Left renal cortex interstitium (tissue), 4 donors: ENCODE measurements at places on chromosomes 2 and 18. TPM values are rescaled to one million over a fixed set of nuclear protein-coding genes. Genes with fewer than 3 reads are reported as not detected.

- no peak for DNase-seq
Observed at GRCh38 chr18:65661391-65661790, 89.4 kb upstream of the CDH7 start.

DNA sequence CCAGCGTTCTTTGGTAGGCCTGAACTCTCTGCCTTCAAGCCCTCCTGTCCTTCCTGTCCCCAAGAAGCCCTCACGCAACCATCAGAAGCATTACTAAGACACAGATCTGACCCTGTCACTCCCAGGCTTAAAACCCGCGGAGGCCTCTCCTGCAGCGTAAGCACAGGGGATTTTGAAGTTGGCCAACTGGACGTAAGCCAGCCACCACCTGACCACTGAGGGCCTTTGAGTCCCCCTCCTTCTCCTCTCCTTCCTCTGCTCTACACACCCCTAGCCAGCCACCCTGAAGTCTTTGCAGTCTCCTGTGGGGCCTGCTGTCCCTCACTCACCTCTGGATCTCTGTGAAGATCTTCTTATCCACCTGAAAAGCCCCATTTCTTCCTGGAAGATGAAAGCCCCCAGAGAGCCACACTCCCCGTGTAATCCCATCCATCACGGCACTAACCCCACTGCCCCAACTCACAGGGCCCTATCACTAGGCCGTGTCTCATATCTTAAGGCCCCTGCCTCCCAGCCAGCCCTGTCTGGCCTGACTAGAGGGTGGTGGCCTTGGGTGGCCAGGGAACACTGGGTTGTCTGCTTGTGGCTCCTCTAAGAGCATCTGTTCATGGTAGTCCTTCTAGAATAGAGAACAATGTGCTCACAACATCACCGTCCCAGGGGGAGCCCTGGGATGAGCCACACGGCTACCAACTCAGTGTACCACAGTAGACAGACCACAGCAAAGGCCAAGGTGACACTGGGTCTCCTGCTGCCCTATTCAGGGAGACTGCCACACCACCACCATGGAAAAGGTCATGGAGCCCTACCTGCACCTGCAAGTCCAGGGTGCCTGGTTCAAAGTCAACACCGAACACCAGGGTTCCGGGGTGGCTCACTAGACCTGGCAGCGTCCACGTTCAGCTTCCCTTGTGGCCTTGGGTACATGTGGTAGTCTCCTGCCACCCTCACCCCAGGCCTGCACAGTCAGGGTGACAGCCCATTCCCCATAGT, 191.6 kb downstream of the ZBTB7C start:
- DNase-seq: no peak

DNA sequence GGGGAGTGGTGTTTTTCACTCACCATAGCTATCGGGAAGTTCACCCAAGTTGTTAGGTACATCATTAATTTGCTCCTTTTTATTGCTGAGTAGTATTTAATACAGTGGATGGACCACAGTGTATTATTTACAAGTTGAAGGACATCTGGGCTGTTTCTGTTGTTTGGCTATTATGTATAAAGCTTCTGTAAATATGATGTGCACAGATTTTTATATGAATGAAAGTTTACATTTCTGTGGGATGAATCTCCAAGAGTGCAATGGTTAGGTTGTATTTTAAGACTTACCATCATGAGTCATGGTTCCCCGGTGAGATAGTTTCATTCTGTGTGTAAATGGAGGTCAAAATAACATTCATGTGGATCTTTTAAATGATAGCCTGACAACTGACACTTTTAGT, 337.4 kb downstream of the PTPRM start:
- no peak for DNase-seq

DNA sequence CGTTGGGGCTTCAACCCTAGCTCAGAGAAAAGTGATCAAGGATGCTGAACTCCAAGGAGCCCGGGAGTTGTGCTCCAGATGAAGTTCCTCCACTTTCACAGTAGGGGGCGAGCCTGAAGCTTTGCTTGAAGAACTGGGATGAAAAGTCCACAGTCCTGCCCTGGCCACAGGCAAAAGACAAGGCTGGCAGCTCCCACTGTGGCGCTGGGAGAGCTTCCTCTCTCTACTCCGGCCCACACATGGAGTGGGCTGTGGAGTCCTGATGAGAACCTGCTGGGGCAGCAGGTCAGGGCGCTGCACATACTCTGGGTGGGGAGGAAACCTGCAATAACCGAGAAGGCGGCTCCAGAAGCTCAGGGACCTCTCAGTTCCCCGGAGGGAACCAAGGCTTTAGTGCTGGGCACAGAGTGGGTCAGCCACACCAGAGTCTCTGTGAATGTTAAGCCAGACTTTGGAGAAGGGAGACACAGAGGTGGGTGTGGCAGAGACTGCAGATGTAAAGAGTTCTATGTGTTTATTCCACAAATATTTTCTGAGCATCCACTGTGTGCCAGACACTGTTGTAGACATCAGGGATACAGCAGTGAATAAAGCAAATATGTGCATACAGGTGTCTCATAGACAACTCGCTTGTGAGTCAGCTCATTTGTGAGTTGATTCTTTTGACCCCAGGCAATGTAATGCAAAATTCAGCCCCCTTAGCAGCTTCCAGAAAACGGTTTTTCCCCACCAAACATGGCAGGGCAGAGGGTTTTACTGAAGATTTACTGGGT, 48.0 kb upstream of the MRPL33 start:
- DNase-seq: no peak

DNA sequence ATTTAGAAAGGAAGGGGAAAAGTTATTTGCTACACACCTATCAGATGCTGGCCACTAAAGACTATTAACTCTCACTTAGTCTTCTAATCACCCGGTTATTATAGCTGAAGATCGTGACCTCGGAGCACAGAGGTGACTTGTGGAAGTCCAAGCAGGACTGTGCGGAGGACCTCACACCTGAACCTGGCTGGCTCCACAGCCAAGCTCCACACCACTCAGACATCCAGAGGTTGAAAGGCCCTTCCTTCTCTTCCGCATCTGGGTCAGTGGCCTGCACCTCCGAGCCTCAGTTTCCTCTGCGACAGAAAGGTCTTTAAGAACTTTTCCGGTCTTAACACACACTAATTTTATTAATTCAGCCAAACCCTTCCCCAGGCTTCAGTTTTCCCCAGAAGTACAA, 57.9 kb downstream of the TNS1 start:
- no peak for DNase-seq

DNA sequence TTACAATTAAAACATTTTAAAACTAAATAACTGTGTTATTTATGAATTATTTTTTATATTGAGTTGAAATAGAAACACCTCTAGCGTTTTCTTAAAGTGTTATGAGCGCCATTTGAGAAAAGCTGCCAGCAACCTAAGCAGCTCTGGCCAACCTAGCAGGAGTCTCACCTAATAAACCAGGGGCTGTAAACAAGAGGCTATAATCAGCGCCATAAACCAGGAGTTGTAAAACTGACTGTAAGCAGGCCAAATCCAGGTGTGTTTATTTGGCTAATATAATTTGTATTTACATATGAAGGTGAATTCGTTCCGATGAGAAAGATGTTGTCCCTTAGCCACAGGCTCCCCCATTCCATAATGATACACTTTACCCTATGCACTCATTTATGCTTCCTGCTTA, 34.7 kb downstream of the LRRTM1 start:
- no peak for DNase-seq

GRCh38 chr2:28748176-28748575, 3.5 kb upstream of the PPP1CB start:
- DNase-seq: no peak

DNA sequence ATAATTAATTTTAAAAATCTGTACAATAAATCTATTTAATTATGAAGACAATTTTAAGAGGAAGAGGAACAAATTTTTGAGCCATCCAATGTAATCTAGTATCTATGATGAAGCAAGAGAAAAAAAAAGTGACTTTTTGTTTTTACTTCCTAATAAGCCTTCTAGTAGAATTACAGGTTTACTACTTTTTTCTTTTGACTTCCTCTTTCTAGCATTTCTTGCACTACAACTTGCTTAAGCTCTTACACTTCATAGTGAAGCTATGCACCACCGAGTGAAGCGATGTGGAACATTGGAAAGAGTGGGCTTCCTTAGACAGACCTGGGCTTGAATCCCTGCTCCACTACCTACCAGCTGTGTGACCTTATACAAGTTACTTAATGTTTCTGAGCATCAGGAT, 2.1 kb downstream of the SERPINB2 start:
- no peak for DNase-seq

DNA sequence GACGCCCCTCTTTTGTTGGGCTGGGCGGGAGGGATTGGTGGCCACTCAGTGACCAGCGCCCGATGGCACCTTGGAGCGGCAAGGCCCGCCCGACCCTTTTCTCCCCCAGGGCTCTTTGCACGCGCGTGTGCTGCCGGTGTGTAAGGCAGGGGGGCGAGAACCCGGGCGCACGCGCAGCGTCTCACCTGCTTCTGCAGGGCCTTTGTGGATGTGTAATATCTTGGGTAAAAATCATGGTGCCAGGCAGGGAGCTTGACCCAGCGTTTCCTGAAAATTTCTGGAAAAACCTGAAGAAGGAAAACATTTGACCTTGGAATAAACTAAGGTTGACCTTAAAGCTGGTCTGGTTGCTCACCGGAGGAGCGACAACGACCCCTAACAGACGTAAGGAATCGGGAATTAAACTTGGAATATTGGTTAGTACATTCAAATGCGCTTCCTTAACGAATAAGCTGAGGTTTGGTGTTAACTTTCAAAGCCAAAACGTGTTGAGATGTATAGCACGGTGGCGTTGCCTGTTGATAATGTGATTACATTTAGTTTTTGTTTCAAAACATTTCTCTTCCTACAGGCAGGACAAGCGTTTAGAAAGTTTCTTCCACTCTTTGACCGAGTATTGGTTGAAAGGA, 438 bp downstream of the HSPE1 start:
- DNase-seq: no peak

DNA sequence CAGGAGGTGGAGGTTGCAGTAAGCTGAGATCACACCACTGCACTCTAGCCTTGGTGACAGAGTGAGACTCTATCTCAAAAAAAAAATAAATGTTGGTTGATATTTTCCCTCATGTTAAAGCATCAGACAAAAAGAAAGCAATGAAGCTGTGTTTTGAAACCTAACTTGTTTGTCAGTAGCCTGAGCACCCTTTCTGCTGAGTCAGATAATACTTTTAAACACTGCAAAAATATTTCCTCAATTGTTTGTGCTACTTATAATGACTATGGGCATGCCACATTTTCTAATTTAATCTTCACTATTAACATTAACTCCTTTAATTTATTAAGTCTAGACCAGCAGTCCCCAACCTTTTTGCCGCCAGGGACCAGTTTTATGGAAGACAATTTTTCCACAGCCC, 236.3 kb upstream of the AGAP1 start:
- DNase-seq: no peak

GRCh38 chr2:175872721-175873120, 129.3 kb downstream of the LNPK start:
- DNase-seq: no peak

DNA sequence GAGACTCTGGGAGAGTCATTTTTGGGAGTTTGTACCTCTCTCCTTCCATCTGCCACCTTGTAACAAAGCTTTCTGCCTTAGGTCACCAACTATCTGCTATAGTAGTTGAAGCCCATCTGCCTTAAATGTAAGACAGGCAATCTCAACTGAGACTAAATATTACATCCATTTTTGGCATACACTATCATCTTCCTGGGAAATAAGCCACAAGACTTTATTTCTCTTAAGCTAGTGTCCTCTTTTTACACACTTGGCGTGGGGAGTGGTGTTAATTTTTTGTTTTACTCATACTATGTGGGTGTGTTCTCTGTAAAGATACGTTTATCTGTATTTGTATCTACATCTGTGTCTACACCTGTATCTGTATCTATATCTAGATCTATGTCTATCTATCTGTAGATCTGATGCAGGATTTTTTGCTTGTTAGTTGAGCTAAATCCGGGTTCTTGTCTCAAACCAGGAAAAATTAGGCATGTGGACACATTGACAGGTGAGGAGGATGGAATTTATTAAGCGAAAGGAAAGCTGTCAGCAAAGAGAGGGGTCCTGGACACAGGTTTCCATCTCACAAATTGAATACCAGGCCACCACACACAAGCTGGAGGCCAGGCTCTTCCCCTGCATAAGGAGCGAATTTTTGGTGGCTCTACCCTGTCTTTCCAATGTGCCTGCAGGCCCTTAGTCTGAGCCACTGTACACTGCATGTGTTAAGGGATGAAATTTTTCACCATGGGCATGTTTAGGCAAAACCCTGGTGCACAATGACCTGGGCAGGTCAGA, 64.8 kb upstream of the RND3 start:
- no peak for DNase-seq

DNA sequence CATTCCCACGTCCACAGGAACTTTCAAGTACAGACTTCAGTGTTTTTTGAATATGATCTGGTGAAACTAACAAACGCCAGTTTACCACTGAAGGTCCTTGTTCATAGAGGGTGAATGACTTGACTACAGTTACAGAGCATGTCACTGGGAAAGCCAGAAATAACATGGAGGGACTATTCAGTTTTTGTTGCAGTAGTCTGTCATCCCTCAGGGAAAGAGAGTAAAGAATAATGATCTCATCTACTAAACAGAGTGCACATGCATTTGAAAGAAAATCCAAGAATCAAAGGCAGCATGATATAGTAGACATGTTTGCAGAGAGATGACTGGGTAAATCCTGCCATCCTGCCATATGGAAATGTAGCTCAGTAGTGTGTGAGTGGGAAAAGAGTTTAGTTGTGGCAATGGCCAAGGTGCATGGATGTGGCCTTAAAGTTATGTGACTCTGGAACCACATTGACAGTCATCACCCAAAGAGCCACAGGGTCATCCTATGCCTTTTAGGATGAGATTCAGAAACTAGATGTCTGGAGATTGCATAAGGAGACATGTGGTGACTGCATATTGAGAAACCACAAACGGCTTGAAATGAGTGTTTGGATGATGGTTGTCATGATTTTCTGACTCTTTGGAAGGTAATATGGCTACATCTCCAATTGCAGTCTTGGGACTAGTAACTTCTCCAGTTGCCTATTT, 125.3 kb upstream of the ZEB2 start:
- DNase-seq: no peak

- no peak for DNase-seq
Observed at GRCh38 chr18:68263481-68263880, 451.4 kb downstream of the TMX3 start.

- DNase-seq: no peak
Observed at GRCh38 chr2:98731894-98732349, 990 bp upstream of the MGAT4A start.

DNA sequence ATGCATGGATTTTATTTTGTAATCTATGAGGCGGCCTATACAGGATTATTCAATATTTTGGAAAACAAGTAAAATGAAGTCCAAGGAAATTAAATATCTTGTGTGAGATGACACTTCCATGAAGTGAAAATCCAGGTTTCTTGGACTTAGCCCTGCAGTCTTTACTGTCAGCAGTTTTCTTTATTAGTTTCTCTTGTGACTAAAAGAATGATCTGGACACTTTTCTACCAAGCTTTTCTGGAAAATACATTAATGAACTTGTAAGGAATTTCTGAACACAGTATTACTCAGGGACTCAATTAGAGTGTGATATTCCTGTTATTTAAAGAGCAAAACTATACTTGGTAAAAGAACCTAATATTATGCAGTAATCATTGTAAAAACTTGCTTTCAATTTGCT, 610.4 kb upstream of the SLC8A1 start:
- DNase-seq: no peak

PCARE gene
- 0.32 TPM for polyA plus RNA-seq

ARHGAP28 gene
- 58.7 TPM for polyA plus RNA-seq

C2orf15 gene
- 12.6 TPM for polyA plus RNA-seq

AGPS gene
- 49.1 TPM for polyA plus RNA-seq

RPL37A gene
- polyA plus RNA-seq: 2,178 TPM

HOXD3 gene
- polyA plus RNA-seq: 21.7 TPM

AKAIN1 gene
- not detected for polyA plus RNA-seq

PTPRN gene
- 0.57 TPM for polyA plus RNA-seq

TOGARAM2 gene
- 0.62 TPM for polyA plus RNA-seq
